Astrocyte (in vitro differentiated cells and primary cell): ENCODE measurements at places on chromosomes 12 and 14. TPM values are rescaled to one million over a fixed set of nuclear protein-coding genes. Genes with fewer than 3 reads are reported as not detected.
A peak's percentile ranks its signal among the peaks of the same experiment; 100 is the strongest.

DNA sequence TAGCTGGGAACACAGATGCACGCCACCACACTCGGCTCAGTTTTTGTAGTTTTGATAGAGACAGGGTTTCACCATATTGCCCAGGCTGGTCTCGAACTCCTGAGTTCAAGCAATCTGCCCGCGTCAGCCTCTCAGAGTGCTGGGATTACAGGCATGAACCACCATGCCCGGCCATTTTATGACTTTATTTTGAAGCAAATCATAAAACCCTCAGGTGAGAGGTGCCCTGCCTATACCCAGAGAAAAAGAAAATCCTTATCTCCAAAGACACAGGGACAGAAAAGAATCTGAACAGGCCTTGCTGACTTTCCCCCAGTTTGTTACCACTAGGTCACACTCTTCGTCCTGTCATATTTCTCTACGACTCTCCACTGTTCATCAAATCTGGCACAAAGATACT lies 48.8 kb downstream of the DAO start:
- H3K4me1 ChIP-seq: no peaks in the 10 kb centered on the region
- DNase-seq: no peak
- H3K27me3 ChIP-seq: peaks cover 3% of the 10 kb centered on the region

OTX2 gene
- total RNA-seq: 2.3 and 8.2 TPM in 2 replicates

DNA sequence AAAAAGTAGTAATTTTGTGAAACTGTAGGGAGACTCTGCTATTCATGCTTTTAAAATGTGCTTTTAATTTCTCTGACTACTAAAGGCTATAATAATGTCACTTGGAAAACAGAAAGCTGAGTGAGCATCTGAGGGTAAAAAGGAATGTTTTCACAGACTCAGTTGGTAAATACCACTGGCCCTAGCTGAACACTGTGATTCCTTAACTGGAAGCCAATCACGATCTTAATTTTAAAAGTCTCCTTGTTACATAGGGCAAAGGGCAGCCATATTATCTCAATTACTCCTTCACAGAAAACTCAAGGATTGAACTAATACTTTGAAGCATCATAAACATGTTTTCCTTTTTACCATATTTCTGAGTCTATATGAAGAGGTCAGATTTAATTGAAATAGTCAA lies 41.9 kb downstream of the PAWR start:
- no peak overlapping the region for H3K4me3 ChIP-seq
- H3K27ac ChIP-seq: no peak overlapping the region

DNA sequence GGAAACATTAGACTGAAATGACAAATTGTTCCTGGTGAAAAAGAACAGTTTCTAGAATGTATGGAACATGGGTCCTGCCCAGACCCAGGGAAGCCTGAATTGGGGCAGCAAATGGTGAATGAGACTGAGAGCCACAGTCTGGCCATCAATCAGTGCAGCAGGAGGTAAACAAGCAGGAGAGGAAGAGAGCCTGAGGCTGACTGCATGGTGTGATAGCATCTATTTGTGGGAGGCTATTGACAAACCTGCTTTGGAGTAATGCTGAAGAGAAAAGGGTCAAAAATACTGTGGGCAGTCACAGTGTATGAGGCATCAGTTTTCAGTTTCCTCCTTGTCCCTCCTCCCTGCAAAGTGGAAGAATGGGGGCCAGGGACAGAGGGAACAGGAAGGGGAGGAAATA lies 136.8 kb downstream of the ANKS1B start:
- no peak overlapping the region for H3K27ac ChIP-seq
- H3K4me3 ChIP-seq: no peak overlapping the region
- H3K27me3 ChIP-seq: no peaks in the 10 kb centered on the region
- DNase-seq: no peak
- H3K4me1 ChIP-seq: no peaks in the 10 kb centered on the region

- H3K27ac ChIP-seq: no peak overlapping the region
- H3K36me3 ChIP-seq: no peaks in the 10 kb centered on the region
- no peak overlapping the region for H3K4me3 ChIP-seq
- peaks cover 17% of the 10 kb centered on the region for H3K4me1 ChIP-seq
- no peak for DNase-seq
Observed at GRCh38 chr12:116202940-116203339, 74.6 kb downstream of the MED13L start.

PTCSC3 gene
- not detected in 2 replicates for total RNA-seq

DNA sequence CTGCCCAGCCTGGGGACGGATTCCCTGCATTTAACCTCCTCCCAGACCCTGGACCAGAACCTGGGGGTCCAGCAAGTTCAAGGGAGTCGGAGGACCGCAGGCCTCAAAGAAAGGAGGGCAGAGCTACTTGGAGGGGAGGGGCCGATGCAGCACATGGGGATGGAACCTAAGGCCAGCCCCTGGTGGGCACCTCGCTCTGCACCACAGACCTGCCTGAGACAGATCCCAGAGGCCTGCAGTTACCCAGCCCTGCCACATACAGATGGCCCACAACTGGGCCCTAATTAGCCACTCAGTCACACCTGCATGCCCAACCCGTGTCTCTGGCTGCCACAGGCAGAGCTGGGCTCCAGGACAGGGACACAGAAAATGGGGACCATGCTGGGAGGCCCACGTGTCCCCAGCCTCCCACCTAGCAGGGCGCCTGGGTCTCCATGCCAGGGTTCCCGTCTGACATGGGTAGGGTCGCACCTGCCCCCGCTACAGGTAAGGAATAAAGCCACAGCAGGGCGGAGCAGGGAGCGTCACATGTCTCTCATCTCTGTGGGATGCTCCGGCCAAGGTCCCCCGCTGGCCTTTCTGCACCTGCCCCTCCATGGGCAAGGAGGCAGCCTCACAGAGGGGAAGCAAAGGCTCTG lies 16.7 kb downstream of the AKT1 start:
- H3K27ac ChIP-seq: no peak overlapping the region
- H3K4me1 ChIP-seq: no peaks in the 10 kb centered on the region
- H3K4me3 ChIP-seq: no peak overlapping the region

DNA sequence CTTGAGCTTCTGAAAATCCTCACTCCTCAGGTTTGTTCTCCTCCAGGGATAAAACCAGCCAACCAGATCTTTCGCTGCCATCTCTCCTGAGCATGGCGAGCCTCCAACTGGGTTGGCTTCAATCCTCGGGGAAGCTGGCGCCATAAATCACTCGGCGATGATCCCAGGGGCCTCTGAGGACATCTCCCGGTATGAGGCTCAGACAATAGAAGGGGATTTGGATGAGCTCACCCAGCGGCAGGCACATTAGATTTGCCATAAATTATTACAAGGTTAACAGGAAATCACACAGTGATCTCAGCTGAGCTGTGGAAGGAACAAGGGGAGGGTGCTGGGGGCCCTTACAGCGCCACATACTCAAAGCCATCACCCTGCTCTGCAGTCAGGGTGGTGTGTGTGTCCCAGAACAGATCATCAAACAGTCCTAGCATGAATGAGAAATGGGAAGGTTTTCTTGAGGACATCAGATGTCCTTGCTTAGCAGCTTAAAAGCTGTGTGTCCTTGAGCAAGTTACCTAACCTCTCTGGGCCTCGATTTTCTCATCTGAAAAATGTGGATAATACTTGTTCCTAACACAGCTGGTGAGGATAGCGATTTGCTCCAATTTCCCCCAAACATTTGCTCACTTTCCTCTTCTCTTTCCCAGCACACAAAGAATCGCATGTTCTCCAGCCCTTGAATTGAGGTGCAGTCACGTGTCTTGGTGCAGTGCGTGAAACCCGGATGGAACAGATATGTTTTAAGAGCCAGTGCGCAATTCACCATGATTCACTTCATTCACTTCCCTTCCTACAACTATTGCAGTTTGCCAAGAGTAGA lies 142.8 kb downstream of the SCARB1 start:
- no peaks in the 10 kb centered on the region for H3K36me3 ChIP-seq
- H3K27me3 ChIP-seq: no peaks in the 10 kb centered on the region
- peaks cover 23% of the 10 kb centered on the region for H3K4me1 ChIP-seq
- DNase-seq: peak; percentile 83

GRCh38 chr12:71092290-71092689 lies 65.5 kb downstream of the TSPAN8 start:
- no peak overlapping the region for H3K27ac ChIP-seq
- H3K27me3 ChIP-seq: no peaks in the 10 kb centered on the region
- H3K4me3 ChIP-seq: no peak overlapping the region
- H3K4me1 ChIP-seq: no peaks in the 10 kb centered on the region
- peak; percentile 19 for DNase-seq

IGF1 gene
- 1.9 and 2.3 TPM in 2 replicates for total RNA-seq

- peaks cover 25% of the 10 kb centered on the region for H3K4me1 ChIP-seq
- H3K4me3 ChIP-seq: no peak overlapping the region
- no peak for DNase-seq
- peaks cover 14% of the 10 kb centered on the region for H3K27me3 ChIP-seq
- no peaks in the 10 kb centered on the region for H3K36me3 ChIP-seq
Observed at GRCh38 chr14:24312736-24313507, 1.6 kb downstream of the LTB4R start.
